ENCODE measurements at places on chromosomes 7 and 10. TPM values are rescaled to one million over a fixed set of nuclear protein-coding genes. Genes with fewer than 3 reads are reported as not detected.

KIF20B gene
- 3.4 TPM for total RNA-seq

BCAP29 gene
- 44.7 TPM for total RNA-seq

CASP7 gene
- 32.5 TPM for total RNA-seq

MPLKIP gene
- 25.3 TPM for total RNA-seq

SMKR1 gene
- total RNA-seq: 2.4 TPM

ST8SIA6 gene
- total RNA-seq: 0.85 TPM

CALML3 gene
- total RNA-seq: 9.2 TPM

NUP205 gene
- 66.3 TPM for total RNA-seq

SEMA3D gene
- not detected for total RNA-seq

PON1 gene
- not detected for total RNA-seq

TRIM50 gene
- total RNA-seq: not detected

FAM13C gene
- total RNA-seq: 1.00 TPM

ELOVL3 gene
- under 0.01 TPM for total RNA-seq

H2AZ2 gene
- total RNA-seq: 98.1 TPM

HTRA1 gene
- 120 TPM for total RNA-seq

IRF5 gene
- 12.4 TPM for total RNA-seq

VAX1 gene
- total RNA-seq: not detected

GSTO2 gene
- total RNA-seq: 6.5 TPM

C10orf67 gene
- under 0.01 TPM for total RNA-seq

NPC1L1 gene
- total RNA-seq: under 0.01 TPM

SRRM3 gene
- 2.1 TPM for total RNA-seq

PRF1 gene
- total RNA-seq: not detected

SUN3 gene
- total RNA-seq: 1.4 TPM

ARHGEF5 gene
- 24.9 TPM for total RNA-seq

TMEM178B gene
- total RNA-seq: 0.07 TPM

SPAG6 gene
- not detected for total RNA-seq

CPXM2 gene
- total RNA-seq: 0.07 TPM

RINT1 gene
- 20.8 TPM for total RNA-seq

CTTNBP2 gene
- 0.34 TPM for total RNA-seq

SLC26A5 gene
- total RNA-seq: not detected

Data from nasal cavity respiratory epithelium epithelial cell of viscerocranial mucosa (primary cell).